ENCODE measurements at places on chromosomes 2 and 18.

DNA sequence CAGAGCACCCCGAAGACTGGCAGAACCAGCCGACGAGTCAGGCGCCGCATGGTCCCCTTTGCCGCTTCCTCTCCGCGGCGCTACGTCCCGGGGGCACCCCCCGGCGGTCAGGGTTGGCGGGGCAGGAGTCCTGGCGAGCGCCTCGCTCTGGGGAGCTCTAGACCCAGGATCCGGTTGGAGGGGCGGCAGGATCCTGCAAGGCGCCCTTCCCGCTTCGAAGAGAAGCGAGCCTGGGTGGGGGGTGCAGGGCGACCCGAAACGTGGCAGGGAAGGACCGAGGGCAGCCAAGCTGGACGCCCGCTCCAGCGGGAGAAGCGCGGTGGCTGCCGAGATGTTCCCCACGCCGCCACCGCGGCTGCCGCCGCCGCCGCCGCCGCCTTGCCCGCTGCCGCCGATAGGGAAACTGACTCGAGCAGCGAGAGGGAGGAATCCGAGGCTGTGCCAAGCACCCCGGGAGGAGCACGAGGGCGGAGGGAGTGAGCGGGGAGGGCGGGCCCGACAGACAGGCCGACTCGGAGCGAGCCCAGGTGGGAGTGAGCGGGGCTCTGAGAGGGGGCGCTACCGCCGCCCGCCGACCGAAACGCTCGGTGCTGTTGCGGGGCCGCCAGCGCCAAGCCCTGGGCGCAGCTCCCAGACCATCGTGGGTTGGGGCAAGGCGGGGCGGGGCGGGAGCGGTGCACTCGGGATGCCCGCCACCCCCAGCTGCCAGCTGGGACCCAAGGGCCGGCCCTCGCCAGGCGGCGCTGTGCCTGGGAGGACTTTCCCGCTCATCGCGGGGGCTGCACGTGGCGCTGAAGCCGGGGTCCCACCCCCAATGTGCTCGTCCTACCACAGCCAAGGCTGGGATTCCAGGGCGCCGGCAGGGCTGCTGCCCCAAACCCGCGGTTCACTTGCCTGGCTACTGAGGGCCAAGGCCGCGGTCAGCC is at the start of gene GALNT14:
Gene GALNT14, minus strand, starts transcription at position 404 of the 926 bp plus-strand sequence. Its CDS starts 354 bp downstream, at position 50.
- DNase-seq = peak; percentile 37

- DNase-seq = no peak
Measured at GRCh38 chr2:240627736-240628506, 2.6 kb downstream of the GPR35 start.

GRCh38 chr2:127072396-127072795 is 34.6 kb downstream of the BIN1 start:
- DNase-seq = no peak

DNA sequence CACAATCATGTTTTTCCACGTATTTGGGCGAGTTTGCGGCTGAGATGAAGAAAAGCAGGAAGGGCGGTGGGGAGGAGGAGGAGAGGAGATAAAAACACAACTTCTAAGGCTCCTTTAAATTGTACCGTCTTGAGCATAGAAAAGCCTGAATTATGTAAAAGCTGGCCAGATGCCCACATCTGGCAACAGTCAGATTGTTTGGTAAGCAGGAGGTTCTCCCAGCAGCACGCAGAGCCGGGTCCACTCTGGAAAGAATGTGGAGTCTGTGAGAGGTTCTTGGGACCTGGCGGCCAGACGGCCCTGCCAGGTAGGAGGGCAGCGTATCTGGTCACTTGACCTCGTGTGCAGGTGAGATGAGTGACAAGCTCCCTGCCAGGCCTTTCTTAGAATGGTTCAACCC is 215.3 kb upstream of the APCDD1 start:
- DNase-seq = peak; percentile 59

DNA sequence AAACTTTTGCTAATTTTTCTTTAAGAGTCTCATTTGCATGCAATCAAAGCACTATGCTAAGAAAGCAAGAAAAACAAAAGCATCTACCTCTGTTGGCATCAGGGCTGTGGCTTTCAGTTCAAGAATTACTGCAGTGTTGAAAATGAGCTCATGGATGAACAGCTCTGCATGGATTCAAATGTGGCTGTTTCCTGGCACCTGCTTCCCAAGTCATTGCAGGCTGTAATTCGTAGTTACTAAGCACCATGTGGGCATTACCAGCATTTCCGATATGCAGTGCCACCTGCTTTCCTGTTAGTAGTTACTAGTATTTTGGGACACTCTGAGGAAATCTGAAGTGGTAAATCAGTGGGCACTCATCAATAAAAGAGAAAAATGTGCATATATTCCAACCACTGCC is 37.8 kb upstream of the FAM110C start:
- no peak for DNase-seq

DNA sequence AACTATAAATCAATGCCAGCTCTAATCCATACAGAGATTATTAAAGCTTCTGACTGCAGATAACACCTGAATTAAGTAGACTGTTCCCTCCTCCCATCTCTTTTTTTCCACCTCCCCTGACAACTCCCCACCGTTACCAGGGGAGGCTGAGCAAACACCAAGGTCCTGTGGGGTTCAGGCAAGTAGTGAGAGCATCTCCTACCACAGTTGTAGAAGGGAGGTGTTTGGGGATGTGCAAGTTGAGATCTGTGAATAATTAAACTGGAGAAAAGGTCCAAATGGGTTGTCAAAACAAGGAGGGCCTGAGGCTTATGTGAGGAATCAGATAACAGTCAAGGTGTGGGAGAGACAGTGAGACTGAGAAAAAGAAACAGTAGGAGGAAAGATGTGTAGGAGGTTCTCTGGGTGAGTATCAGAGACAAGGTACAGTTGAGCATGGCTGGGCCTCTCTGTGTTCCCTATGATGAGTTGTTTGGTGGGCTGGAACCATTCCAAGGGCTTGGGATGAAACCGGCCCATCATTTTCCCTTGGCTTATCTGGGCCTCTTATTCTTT is 194.6 kb downstream of the CYRIA start:
- no peak for DNase-seq

DNA sequence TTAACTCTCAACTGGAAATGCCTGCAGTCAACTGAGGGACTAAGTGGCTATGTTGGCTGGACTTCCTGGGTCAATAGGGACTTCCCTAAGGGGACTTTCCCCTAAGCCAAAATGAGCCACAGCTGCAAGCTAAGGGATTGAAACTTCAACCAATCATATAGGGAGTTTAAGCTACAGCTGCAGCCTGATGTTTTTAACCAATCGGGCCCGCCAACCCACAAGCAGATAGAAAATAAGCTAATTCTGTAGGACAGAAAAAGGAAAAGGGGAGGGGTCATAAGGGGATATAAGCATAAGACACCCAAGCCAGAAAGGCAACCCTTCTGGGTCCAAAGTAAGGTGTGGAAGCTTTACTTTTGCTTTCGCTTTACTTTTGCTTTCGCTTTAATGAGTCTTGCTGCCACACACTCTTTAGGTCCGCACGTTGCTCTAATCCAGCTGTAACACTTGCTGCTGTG is 927.5 kb downstream of the ERBB4 start:
- DNase-seq = no peak

- no peak for DNase-seq
Measured at GRCh38 chr2:37205689-37206341, 9.5 kb downstream of the CEBPZOS start.

GRCh38 chr2:129861666-129862288 is 117.7 kb upstream of the RAB6C start:
- DNase-seq = no peak

DNA sequence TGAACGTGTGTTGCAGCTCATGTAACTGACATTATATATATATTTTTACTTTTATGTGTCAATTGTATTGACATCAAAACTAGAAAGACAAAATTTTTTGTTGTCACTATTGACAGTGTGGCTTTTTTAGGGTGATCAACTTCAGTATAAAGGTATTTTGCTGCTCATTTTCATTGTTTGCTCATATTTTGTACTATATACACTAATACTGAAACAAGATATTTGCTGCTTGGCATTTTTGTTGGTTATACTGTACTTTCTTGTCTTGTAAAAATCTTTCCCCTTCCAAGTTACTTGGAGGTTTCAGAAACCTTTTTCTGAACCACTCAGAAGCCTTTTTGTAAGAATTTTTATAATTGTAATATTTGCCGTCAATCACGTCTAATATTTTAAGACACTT is 16.5 kb downstream of the AFTPH start:
- DNase-seq = no peak

DNA sequence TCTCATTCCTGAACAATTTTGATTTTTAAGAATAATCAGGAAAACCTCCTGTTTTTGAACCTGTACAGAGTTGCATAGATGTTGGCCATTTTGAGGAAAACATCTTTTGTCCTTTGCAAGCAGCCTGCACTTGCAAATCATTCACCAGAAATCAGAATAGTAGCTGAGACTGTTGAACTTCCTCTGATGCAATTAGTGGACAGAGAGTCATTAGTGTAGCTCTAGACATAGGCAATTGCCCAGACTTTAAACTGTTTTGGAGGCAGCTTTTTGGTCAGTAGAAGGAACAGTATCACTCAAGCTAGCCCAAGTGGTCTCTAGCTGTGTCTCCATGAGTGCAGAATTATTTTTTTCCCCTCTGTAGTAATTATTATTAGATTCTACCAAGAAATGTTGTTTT is 326.1 kb downstream of the PIK3C3 start:
- no peak for DNase-seq

DNA sequence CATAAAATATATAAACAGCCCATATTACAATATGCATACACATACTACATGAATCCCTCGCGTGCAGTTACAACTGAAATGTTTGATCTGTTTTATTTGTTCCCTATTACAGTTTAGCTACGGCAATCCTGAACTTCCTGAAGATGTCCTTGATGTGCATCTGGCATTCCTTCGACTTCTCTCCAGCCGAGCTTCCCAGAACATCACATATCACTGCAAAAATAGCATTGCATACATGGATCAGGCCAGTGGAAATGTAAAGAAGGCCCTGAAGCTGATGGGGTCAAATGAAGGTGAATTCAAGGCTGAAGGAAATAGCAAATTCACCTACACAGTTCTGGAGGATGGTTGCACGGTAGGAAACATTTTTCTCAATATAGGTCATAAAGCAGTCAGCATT is 36.4 kb downstream of the COL3A1 start:
- DNase-seq = no peak

DNA sequence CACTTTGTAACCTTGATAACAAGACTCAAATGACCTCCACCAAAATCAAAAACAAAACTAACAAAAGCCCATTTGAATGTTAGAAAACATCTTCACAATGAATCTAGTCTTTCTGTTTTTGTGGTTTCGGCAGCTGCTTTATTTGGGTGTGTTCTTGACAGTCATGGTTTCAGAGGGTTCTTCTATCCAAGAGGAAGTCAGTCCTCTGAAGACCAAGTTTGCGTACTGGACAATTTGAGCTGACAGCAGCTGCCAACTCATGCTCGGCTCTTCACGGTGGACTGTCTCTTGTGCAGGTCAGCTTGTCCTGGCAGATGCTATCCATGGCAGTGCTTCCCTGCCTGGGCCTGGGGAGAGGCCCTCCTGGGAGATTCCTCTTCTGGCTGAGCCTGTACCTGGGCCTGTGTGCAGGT is 91.0 kb downstream of the TMEM17 start:
- no peak for DNase-seq

All from fibroblast of upper back skin (primary cell).